ENCODE measurements at places on chromosomes 1 and 21.

- DNase-seq = no peak
Observed at GRCh38 chr1:229642376-229642775, 16.3 kb downstream of the URB2 start.

DNA sequence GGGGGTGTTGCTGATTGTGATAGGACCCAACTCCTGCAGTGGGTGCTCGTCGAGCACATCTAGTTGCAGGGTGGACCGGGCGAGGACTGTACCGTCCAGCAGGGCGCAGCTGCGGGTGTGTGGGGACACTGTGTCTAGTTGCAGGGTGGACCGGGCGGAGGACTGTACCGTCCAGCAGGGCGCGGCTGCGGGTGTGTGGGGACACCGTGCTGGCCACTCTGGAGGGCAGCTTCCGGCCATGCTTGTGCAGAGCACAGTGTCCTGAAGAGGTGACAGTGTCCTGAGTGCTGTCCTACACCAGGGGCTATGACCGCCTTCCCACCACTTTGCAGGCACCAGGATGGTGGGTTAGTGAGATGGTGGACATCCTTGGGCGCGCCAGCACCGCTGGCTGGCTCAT, 4.6 kb upstream of the TRPM2 start:
- DNase-seq = no peak

DNA sequence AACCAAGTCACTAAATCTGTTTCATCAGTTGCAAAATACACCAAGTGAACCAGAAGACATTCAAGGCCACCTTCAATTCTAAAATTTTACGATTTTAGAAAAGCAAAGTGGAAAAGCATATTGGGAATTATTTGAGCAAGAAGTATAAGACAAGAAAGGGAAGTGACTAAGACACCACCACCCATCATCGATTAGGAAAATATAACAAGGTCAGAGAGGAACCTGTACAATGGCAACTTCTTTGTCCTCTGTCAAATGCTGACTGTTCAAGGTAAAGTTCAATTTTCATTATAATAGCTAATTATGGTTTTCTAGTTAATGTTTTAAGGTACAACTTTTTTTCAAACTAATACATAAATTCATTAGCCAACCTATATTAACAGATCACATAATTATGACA, 10.8 kb downstream of the FRRS1 start:
- no peak for DNase-seq

- no peak for DNase-seq
Observed at GRCh38 chr1:180188091-180188506, 33.4 kb downstream of the QSOX1 start.

- no peak for DNase-seq
Observed at GRCh38 chr1:30047576-30047975, 675.8 kb downstream of the MATN1 start.

GRCh38 chr1:219340796-219341195, 167.1 kb downstream of the LYPLAL1 start:
- no peak for DNase-seq

Measured in activated CD4-positive, alpha-beta T cell treated with anti-CD3 and anti-CD28 coated beads, Interleukin-2, amount 10 ng/mL, durations not matched to agents 7 days and 5 days (primary cell).